ENCODE measurements at places on chromosomes 4 and X. TPM values are rescaled to one million over a fixed set of nuclear protein-coding genes. Genes with fewer than 3 reads are reported as not detected.

- DNase-seq = no peak
These were observed at the start of gene WAS for GRCh38 chrX:48683411-48683982. Gene WAS (plus strand): TSS chrX:48683799. CDS start chrX:48683854, 55 bp downstream.

DNA sequence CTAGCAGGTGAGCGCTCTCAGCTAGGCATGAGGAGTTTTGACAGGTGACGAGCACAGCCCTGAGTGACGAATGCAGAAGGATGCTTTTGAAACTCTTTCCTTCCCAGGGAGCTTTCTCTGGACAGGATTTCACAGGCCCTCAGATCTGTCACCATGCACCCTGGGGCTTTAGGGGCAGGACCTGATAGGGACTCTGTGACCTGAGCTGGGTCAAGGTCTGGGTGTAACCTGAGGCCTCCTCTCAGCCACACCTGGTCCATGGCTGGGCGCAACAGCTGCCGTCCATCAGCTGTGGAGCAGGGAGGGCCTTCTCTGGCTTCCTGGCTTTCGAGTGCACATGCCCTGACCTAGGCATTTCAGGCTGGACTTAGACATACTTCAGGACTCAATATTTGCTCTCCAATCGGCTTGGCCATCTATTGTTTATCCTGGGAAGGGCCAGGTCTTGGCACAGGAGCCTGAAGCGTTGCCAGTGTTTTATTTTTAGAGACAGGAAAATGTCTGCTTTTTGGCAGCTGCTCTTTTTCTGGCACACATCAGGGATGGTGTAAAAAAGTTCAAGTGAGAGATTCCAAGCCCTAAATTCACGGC lies 56.4 kb downstream of the C4orf51 start:
- DNase-seq = peak; percentile 40

GRCh38 chr4:80312124-80312523 lies 23.4 kb upstream of the CFAP299 start:
- DNase-seq = no peak

DNA sequence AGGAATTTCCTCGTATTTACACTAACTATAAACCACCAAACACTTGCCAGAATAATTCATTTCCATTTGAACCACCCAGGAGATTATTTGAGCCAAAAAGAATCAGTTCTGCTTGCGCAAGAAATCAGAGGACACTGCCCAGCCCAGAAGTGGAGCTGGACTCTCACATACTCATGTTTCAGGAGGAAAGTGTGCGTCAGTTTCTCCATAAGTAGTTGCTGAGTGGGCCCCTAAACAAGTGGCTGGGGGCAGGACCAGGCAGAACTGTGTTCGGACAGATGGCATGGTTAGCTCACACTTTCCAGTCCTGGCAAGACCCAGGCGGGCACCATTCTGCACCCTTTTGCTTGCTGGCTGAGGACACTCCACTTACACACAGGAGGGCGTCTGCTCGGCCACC lies 38.8 kb downstream of the BTC start:
- DNase-seq = peak; percentile 28

Gene CDS1
- 0.43 TPM for polyA plus RNA-seq

DNA sequence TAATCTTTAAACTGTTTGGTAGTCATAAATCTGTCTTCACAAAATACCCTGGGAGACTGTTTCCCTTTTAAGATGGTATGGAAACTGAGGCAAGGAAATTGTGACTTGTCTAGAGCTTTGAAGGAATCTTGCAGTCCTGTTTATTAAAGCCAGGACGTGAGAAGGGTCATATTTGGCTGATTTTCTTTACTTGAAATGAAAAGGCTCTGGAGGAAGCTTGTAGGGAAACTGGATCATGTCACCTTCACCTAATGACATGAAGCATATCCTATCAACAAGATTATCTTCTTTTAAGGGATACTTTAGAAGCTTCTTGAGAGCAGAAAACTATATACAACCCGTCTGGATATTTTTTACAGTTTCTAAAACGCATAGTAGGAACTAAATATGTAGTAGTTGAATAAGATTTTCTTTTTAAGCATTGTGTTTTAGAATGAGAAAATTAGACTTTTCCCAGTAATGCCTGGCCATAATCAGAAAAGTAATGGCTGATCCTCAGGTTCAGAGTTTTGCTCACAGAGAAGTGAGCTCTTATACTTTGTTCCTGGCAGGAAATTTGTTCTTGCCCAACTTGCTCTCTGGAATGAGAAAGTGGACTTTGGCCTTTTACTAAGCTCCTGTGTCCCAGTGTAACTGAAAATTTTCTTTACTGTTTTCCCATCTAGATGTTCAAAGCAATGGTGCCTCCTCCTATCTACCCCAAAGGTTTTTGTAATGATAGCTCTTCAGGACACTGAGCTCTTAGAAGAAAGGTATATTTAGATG lies 136.8 kb upstream of the AFF2 start:
- no peak for DNase-seq

GRCh38 chr4:41559940-41560516 lies 22.1 kb downstream of the LIMCH1 start:
- no peak for DNase-seq

DNA sequence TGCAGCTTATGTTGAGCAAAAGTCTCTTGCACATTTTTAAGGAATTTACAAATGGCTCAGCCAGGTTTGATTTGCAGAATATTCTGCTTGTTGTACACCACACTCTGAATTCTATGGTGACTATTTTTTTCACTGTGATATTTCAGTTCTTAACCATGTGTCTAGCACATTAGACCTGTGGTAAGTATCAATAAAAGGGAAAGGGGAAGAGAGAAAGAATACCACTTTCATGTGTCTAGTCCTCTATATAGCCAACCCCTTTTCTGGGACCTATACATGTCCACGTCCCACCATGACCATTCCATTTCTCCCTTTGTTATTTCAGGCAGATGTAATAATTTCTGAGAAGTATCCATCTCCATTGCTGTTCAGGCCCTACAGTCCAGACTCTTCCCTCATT lies 121.3 kb upstream of the PNPLA4 start:
- DNase-seq = no peak

Gene ACE2
- not detected for polyA plus RNA-seq

- no peak for DNase-seq
These were observed 24.7 kb upstream of the EPGN start for GRCh38 chr4:74283614-74284013.

- DNase-seq = no peak
These were observed 884 bp downstream of the IDH3G start for GRCh38 chrX:153793291-153793690.

GRCh38 chrX:110001740-110002299 lies 1.1 kb upstream of the TMEM164 start:
- no peak for DNase-seq

Gene PNMA3
- polyA plus RNA-seq = 1.2 TPM

Gene ASB5
- polyA plus RNA-seq = 128 TPM

Gene XAGE1A
- polyA plus RNA-seq = not detected

DNA sequence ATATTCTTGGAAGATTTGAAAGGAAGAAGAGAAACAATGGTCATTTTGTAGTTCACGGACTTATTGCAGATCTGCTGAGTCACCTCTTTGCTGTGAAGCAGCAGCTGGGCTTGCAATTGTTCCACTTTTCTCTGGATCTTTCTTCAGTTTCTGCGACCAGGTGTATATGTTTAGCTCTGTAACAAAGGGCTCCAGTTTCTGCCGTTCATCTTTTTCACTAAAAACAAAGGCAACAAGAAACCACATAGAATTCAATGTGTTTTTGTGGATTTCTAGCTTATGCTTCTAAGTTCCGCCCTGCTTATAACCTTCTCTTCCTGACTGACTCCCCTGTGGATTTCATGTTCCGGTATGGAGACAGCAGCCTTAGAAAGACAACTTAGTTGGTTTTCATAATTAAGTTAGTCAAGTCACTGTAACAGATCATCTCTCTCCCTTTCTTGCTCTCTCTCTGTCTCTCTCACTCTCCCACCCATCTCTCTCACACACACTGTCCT lies 121.6 kb upstream of the EPHA5 start:
- DNase-seq = peak; percentile 3

GRCh38 chr4:2742081-2742822 lies 13.9 kb downstream of the TNIP2 start:
- DNase-seq = no peak

DNA sequence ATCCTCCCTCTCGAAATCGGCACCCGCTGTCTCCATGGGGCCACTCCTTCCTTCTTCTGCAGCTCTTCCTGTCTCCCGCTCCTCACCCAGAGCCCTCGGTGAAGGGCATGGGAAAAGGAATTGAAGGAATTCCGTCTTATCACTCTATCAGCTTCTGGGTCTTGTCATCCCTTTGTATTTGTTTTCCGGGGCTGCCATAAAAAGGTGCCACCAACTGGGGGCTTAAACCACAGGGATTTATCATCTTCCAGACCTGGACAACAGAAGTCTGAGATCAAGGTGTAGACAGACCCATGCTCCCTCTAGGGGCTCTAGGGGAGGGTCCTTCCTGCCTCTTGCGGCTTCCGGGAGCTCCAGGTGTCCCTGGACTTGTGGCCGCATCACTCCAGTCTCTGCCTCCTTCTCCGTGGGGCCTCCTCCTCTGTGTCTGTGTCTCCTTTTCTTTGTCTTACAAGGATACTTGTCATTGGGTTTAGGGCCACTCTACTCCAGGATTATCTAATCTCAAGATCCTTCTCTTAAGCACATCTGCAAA lies 24.0 kb downstream of the CD99 start:
- DNase-seq = no peak

- no peak for DNase-seq
These were observed 74.1 kb downstream of the EVC start for GRCh38 chr4:5784960-5785611.

Gene MAD2L1
- polyA plus RNA-seq = 13.3 TPM

- DNase-seq = no peak
These were observed 198.2 kb upstream of the CXorf66 start for GRCh38 chrX:140163371-140164159.

Gene GPRASP1
- 9.8 TPM for polyA plus RNA-seq

DNA sequence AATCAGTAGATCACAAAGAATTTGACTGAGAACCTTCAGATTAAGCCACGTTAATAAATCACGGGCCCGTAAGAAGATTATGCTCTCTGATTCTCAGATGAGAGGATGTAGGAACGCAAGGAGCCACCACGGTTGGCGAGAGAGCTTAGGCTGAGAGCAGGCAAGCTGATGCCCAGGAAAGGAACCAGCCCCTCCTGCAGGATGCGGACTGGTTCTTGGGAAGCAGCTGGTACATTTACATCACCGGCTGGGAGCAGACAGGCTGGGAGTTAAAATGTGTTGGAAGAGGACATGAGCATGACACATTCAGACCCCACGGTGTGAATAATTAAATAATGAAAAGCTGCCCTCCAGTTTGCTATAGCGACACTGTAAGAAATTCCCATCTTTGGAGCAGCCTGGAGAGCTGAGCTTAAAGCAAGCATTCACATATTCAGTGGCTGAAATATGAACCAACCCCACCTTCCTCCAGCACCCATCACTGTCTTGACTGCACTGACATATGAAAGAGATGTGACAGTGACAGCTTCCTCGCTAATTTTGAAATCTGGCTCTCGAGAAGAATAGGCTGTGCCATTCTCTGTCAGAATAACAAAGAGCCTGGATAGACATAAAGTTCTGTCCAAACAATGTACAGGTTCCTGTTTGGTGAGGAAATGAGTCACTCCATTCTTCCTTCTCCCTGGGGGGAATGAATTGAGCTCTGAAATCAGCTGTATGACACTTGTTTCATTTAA lies 33.1 kb downstream of the LNX1 start:
- no peak for DNase-seq

Gene MAPK10
- polyA plus RNA-seq = 2.8 TPM

- DNase-seq = no peak
These were observed 37.7 kb downstream of the ETDC start for GRCh38 chrX:135346975-135347374.

GRCh38 chrX:29143356-29143755 lies 556.1 kb downstream of the IL1RAPL1 start:
- no peak for DNase-seq

DNA sequence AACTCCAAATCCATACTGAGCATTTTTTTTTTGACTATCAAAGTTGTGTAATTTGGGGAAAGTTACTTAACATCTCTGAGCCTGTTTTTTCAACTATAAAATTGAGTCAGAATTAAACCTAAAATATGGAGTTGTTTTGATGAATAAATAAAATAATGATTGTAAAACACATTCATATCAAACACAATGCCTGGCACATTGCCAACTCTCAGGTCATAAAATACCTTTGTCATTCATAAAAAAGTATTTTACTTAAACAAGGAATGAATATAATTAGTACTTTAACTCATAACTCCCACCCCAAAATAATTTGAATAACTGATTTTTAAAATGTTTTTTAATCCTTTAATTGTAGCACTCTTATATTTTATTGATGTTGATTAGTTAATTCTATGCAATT lies 3.8 kb upstream of the GPR174 start:
- DNase-seq = no peak

- DNase-seq = no peak
These were observed 124.4 kb downstream of the RELL1 start for GRCh38 chr4:37561803-37562207.

- DNase-seq = no peak
These were observed 124.5 kb upstream of the AGA start for GRCh38 chr4:177566691-177567090.

DNA sequence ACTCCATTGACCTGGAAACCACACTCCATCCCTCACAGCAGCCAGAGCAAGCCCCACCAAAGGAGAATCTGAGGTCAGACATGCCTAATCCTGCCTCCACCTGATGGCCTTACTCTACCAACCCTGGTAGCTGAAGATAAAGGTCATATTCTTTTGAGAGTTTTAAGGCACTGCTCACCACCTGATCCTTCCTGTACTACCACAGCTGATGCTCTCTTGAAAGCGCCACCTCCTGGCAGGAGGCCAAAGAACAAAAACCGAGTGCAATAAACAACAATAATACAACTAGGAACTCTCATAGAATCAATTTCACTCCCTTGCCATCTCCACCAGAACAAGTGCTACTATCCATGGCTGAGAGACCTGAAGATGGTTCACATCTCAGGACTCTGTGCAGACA lies 301.6 kb downstream of the NAF1 start:
- DNase-seq = no peak

DNA sequence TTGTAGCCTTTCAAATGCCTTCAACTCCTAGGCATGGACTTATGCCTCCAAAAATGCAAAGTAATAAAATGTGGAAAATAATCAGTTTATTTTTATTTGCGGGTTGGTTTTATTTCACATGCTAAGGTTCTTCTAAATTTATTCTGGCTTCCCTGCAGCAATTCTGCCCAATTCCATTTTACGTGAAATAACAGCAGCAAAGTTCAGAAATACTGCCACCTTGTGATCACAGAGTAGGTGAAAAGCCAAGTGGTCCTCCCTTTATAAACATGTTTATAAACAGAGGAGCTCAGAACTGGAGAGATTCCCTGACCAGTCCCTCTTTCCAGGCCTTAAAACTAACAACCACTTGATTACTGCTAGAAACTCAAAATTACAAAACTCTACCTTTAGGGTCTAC lies 14.7 kb upstream of the DCHS2 start:
- DNase-seq = peak; percentile 71

GRCh38 chrX:155259752-155260151 lies 4.5 kb downstream of the RAB39B start:
- DNase-seq = no peak

Gene RTL3
- 0.99 TPM for polyA plus RNA-seq

Data from hindlimb muscle (tissue), 1 donor.